ENCODE measurements at places on chromosomes 11 and 22.

DNA sequence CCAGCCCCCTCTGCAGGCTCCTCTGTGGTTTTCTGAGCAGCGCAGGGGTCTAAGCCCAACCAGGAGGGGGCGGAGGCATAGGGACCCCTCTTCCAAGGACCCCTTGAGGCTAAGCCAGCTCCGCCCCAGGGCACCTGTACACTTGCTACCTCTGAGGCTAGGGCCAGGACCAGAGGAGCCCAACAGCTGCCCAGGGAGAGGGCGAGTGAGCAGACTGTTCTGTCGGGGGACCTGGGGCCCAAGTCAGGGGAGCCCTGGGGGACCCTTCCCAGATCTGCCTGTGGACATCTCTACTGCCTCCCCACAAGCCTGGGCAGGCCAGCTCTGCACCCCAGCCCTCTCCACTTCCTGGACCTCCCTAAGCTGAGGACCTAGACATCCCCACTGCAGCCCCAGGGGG is 1.8 kb downstream of the B4GALNT4 start:
- DNase-seq = no peak
- H3K36me3 ChIP-seq = no peaks in the 10 kb centered on the region
- H3K4me1 ChIP-seq = peaks cover 10% of the 10 kb centered on the region
- H3K4me3 ChIP-seq = no peak overlapping the region

DNA sequence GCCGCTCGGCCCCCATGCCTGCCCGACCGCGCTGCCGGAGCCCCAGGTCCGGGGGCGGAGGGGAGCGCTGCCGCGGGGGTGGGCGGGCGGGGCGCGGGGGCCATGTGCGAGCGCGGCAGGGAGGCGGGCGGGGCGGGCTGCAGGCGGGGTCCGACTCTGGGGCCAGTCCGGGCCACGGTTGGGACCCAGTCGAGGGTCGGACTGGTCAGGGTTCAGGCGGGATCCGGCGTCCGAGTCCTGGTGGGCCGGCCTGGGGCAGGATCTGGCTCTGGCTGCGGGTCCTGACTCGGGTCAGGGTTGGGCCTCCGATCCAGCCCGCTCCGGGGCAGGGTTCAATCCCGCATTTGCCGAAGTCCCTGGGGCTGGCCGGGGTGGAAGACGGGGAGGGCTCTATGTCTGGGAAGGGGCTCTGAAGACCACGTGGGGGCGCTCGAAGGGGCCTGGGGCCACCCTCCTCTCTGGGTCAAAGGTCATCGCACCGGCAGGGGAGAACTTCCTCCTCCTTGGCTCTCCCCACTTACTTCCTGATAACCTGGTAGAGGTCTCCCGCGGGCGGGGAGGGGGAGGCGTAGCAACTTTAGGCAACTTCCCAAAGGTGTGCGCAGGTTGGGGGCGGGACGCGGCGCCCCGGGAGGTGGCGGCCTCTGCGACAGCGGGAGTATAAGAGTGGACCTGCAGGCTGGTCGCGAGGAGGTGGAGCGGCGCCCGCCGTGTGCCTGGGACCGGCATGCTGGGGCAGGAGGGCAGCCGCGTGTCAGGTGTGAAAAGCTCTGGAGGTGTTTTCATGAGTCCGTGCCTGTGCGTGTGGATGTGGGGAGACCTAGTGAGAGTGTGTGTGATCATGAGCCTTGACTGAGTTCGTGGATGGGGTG is 603 bp downstream of the ESRRA start:
- H3K27me3 ChIP-seq = peaks cover under 1% of the 10 kb centered on the region
- H3K27ac ChIP-seq = peak overlapping the region; percentile 96
- H3K4me1 ChIP-seq = peaks cover 29% of the 10 kb centered on the region
- peaks cover 19% of the 10 kb centered on the region for H3K36me3 ChIP-seq
- peak overlapping the region; percentile 100 for H3K4me3 ChIP-seq

DNA sequence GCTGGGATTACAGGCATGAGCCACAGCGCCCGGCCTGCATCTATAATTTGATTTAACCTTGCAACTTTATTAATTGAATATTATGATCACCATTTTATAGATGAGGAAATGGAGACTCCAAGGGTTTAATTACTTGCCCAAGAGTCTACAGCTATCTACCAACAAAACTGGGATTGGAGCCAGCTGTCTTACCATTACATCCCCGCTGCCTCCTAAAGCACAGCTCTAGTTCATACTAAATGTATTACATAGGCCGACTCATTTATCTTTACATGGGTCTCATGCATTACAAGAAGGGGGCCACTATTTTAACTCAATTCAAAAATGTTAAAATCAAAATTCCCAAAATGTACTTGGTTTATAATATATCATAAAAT is 14.1 kb upstream of the TMA7B start:
- peaks cover 94% of the 10 kb centered on the region for H3K4me1 ChIP-seq
- H3K27me3 ChIP-seq = no peaks in the 10 kb centered on the region
- DNase-seq = no peak
- peaks cover 15% of the 10 kb centered on the region for H3K36me3 ChIP-seq

DNA sequence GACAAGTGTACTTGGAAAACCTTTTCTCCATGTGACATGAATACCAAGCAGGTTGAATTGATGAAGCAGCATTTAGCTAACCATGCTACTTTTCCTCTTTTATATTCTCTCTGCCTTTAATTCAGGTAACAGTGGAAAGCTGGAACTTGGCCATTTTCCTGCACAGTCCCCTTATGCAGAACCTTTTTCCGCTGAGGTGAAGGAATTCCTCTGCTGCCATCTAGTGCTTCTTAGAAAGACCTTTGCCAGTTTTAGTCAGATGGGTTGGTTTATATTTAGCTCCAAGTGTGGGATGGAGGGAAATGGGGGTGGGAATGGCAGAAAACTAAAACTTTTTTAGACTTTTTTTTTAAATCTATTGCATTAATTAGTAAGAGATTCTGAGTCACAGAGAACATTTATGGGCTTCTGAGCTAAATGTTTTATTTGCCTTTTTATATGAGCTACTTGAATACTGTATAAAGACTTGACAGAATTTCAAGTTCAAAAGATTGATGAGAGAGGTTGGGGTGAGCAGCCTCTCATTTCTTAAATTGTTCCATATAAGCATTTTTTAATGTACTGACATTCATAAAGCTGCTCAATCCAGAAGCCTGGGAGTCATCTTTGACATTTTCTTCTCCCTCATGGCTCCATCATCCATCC is 153.9 kb upstream of the ZC3H12C start:
- no peak overlapping the region for H3K4me3 ChIP-seq
- H3K27me3 ChIP-seq = peaks cover 6% of the 10 kb centered on the region
- no peak for DNase-seq

- H3K27ac ChIP-seq = no peak overlapping the region
- H3K36me3 ChIP-seq = no peaks in the 10 kb centered on the region
- H3K27me3 ChIP-seq = peaks cover 20% of the 10 kb centered on the region
- H3K4me1 ChIP-seq = peaks cover 2% of the 10 kb centered on the region
These were observed 46.4 kb downstream of the EIF3F start for GRCh38 chr11:8033305-8034105.

- no peak for DNase-seq
- H3K36me3 ChIP-seq = peaks cover 2% of the 10 kb centered on the region
- H3K27ac ChIP-seq = no peak overlapping the region
These were observed 1.2 kb downstream of the DYNC2H1 start for GRCh38 chr11:103110391-103110790.

GRCh38 chr22:50626314-50626849 is 1.6 kb downstream of the ARSA start:
- H3K27me3 ChIP-seq = no peaks in the 10 kb centered on the region
- DNase-seq = no peak
- H3K4me1 ChIP-seq = peaks cover 32% of the 10 kb centered on the region

DNA sequence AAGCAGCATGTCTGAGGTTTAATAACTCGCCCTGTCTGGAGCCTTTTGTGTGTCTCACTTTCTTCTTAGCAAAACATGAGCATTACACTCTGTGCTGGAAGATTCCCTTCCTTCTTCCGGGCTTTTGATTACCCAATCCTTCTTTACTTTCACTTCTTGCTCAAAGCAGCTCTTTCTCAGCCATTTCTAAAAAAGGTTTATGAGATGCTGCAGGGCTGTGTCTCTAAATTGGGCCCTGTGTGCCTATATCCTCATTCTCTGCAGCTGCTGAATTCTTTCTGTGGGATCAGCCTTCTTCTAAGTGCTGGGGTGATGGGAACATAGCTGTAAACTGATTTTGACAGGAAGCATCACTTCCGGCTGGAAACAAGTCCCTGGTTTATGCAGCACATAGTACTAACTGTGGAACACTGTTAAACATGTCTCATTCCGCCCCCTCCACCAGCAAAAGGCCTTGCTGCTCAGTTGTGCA is 71.8 kb downstream of the PIWIL4 start:
- no peak for DNase-seq
- H3K4me1 ChIP-seq = no peaks in the 10 kb centered on the region
- H3K27me3 ChIP-seq = no peaks in the 10 kb centered on the region
- H3K36me3 ChIP-seq = no peaks in the 10 kb centered on the region

GRCh38 chr22:32745251-32745995 is 56.1 kb upstream of the TIMP3 start:
- H3K27me3 ChIP-seq = peaks cover 11% of the 10 kb centered on the region
- no peak for DNase-seq
- H3K4me1 ChIP-seq = no peaks in the 10 kb centered on the region
- H3K27ac ChIP-seq = no peak overlapping the region

DNA sequence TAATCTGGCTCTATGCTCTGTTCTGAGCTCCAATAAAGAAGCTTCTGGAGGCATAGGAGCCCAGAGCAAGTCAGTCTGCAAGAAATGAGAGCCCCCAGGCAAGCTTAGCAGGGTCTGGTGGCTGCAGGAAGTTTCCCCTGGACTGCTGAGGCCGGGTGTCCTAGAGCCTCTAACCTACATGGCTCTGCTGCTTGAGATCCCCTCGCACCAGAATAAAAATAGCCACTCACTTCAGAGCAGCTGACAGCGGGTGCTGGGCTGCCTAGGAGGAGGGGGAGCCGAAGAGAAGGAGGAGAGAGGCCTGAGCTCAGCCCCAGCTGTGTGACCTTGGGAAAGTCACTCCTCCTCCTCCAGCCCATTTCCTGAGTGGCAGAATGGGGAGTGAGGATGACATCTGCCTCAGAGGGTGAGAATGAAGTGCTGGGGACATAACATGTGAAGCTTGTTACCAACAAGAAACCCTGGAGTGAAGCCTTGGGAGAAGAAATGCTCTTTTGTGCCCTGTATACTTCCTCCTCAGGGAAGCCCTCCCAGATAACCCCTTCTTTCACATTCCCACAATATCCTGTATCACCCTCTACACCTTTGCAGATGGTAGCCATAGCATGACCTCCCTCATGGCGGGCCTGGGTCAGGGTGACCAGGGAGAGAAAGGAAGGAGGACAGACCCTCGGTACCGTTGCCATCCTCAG is 3.6 kb upstream of the INPP5J start:
- no peaks in the 10 kb centered on the region for H3K4me1 ChIP-seq
- no peak overlapping the region for H3K27ac ChIP-seq
- no peak overlapping the region for H3K4me3 ChIP-seq

GRCh38 chr22:47034076-47034808 is 271.8 kb downstream of the TBC1D22A start:
- no peaks in the 10 kb centered on the region for H3K27me3 ChIP-seq
- no peaks in the 10 kb centered on the region for H3K36me3 ChIP-seq
- H3K4me1 ChIP-seq = no peaks in the 10 kb centered on the region
- no peak for DNase-seq
- no peak overlapping the region for H3K27ac ChIP-seq
- H3K4me3 ChIP-seq = no peak overlapping the region

GRCh38 chr22:37196539-37197450 is 8.7 kb upstream of the C1QTNF6 start:
- peak overlapping the region; percentile 95 for H3K27ac ChIP-seq
- no peak for DNase-seq
- no peaks in the 10 kb centered on the region for H3K27me3 ChIP-seq
- H3K4me1 ChIP-seq = peaks cover 47% of the 10 kb centered on the region
- peak overlapping the region; percentile 89 for H3K4me3 ChIP-seq

GRCh38 chr22:27594474-27595134 is 207.0 kb downstream of the MN1 start:
- no peak for DNase-seq
- H3K27ac ChIP-seq = no peak overlapping the region
- no peak overlapping the region for H3K4me3 ChIP-seq
- no peaks in the 10 kb centered on the region for H3K4me1 ChIP-seq
- H3K36me3 ChIP-seq = no peaks in the 10 kb centered on the region
- peaks cover 2% of the 10 kb centered on the region for H3K27me3 ChIP-seq

GRCh38 chr11:117010808-117011540 is 87.3 kb downstream of the SIK3 start:
- H3K4me3 ChIP-seq = no peak overlapping the region
- no peak for DNase-seq
- no peaks in the 10 kb centered on the region for H3K27me3 ChIP-seq
- H3K27ac ChIP-seq = peak overlapping the region; percentile 67

DNA sequence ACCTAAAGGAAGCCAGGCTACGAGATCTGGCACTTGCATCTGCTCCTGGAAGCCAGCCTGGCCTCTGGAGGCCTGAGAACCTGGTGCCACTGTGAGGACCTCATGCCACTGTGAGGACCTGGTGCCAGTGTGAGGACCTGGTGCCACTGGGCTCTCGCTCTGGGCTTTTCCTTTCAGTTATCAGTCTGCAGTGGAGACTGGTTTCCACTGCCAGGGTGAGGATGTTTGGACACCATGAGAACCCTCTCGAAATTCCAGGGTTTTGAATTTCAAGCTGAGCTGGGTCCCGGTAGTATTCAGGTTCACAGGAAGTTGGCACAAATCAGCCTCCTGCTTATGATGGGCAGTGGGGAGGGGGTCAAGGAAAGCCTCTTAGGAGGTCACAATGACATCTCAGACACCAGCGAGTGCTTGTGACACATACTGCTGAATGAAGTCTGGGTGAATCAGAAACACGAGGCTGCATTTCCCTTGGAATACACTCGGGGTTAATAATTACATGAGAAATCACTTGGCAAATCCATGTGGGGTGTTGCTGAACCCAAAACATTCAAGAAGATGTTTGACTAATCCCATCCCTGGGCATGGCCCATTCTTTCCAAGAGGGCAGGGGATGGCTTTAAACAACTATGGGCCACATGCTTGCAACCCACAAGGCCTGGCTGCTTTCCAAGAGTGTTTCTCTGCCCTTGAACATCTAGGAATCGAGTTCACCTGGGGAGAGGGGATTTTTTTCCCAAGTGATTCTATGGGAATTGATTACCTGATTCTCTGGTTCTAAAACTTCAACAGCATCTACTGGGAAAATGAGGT is 60.2 kb downstream of the LINC01488 start:
- peaks cover 35% of the 10 kb centered on the region for H3K27me3 ChIP-seq
- no peaks in the 10 kb centered on the region for H3K36me3 ChIP-seq
- no peak overlapping the region for H3K27ac ChIP-seq

GRCh38 chr11:76035020-76035419 is 171.3 kb downstream of the WNT11 start:
- H3K27ac ChIP-seq = no peak overlapping the region
- H3K4me1 ChIP-seq = peaks cover 3% of the 10 kb centered on the region
- peaks cover 5% of the 10 kb centered on the region for H3K36me3 ChIP-seq
- no peaks in the 10 kb centered on the region for H3K27me3 ChIP-seq
- no peak overlapping the region for H3K4me3 ChIP-seq

GRCh38 chr22:41722496-41722895 is 23.2 kb downstream of the MEI1 start:
- H3K4me3 ChIP-seq = no peak overlapping the region
- DNase-seq = no peak
- H3K36me3 ChIP-seq = no peaks in the 10 kb centered on the region
- H3K27me3 ChIP-seq = no peaks in the 10 kb centered on the region
- H3K4me1 ChIP-seq = no peaks in the 10 kb centered on the region

- peaks cover 36% of the 10 kb centered on the region for H3K27me3 ChIP-seq
- no peak for DNase-seq
- H3K27ac ChIP-seq = no peak overlapping the region
- no peaks in the 10 kb centered on the region for H3K36me3 ChIP-seq
- no peaks in the 10 kb centered on the region for H3K4me1 ChIP-seq
These were observed 125.2 kb downstream of the TEAD1 start for GRCh38 chr11:12799334-12799835.

- no peaks in the 10 kb centered on the region for H3K27me3 ChIP-seq
- H3K36me3 ChIP-seq = peaks cover 37% of the 10 kb centered on the region
- peak overlapping the region; percentile 59 for H3K27ac ChIP-seq
These were observed 97.1 kb downstream of the CD44 start for GRCh38 chr11:35235936-35236666.

Measured in activated CD4-positive, alpha-beta T cell treated with anti-CD3 and anti-CD28 coated beads for 36 hours (primary cell).